Left hindlimb (tissue), 1 donor: ENCODE measurements at places on chromosomes 11 and 22.

DNA sequence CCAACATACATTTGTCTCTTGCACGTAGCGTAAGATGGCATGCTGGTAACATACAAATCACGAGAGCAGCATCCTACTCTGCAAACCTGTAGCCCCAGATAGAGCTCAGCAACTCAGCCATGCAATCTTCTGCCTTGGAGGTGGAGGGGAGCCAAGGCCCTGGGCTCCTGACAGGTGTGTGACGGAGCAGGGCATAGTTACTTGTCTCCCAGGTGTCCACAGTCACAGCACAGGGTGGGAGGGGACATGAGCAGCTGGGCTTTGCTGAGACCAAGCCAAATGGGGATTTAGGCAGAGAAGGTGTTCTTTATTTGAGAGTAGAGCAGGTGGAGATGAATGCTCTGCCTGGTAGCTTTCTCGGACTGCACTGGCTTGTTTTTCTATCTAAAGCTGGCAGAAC lies 111.7 kb downstream of the TEAD1 start:
- DNase-seq: no peak

GRCh38 chr11:57213342-57214097 lies 23.5 kb downstream of the APLNR start:
- DNase-seq: peak; percentile 55

DNA sequence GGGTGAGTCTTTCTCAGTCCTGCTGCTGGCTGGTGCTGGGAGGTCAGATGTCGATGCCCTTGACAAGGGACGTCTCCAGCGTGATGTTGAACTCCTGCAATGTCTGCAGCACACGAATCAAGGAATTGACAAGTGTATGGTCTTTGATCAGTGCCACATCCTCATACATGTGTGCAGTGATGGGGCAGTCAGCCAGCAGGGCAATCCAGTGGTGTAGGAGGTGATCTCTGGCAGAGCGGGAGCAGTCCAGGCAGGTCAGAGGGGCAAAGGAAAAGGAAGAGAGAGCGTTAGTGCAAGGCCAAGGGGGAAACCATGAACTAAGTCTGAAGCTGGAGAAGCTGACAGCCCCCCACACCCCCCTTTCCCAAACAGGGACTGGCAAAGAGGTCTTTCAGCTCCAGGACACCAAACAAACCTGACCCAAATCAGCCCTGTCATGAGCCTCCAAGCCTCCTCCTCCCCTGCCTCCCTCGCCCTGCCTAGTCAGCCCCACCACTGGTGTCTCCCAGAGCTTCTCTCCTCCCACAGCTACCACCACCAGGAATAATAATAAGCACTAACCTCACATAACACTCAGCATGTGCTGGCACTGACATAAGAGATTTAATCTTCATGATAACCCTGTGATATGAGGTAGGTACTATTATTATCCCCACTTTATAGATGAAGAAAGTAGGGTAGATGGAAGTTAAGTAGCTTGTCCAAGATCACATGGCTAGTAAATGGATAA lies 48.4 kb upstream of the SCUBE2 start:
- no peak for DNase-seq

DNA sequence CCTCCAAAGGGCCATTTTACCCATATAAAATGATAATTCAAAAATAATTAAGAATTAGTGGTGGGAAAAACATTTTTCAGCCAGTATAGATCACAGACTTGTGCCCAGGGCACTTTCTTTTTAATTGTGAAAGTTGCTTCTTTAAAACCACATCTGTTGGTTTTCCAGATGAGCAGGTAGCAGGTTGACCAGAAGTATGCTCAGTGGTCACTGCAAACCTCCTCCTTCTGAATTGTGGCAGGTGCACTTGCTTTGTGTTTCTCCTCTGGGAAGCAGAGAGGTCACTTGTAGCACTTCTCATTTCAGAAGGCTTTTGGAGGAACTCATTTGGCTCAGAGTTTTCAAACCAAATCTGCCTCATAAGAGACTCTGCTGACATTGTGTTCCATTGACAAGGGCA lies 24.6 kb upstream of the CWF19L2 start:
- DNase-seq: no peak

GRCh38 chr11:8871171-8871775 lies 39.7 kb upstream of the AKIP1 start:
- peak; percentile 93 for DNase-seq

- no peak for DNase-seq
Measured at GRCh38 chr11:78269806-78270205, 81.1 kb downstream of the USP35 start.

DNA sequence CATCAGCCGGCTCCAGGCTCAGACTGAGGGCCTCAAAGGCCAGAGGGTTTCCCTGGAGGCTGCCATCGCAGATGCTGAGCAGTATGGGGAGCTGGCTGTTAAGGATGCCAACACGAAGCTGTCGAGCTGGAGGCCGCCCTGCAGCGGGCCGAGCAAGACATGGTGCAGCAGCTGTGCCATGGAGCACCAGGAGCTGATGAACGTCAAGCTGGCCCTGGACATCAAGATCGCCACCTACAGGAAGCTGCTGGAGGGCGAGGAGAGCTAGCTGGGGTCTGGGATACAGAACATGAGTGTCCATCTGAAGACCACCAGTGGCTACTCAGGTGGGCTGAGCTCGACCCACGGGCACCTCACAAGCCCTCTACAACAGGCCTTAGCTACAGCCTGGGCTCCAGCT lies 4.0 kb upstream of the SCUBE2 start:
- DNase-seq: no peak
